ENCODE measurements at places on chromosomes 3 and 15.

GRCh38 chr3:133113927-133114597, 75.9 kb downstream of the TMEM108 start:
- no peak for DNase-seq

GRCh38 chr15:70514251-70514650, 249.1 kb downstream of the UACA start:
- no peak for DNase-seq

- DNase-seq: no peak
Observed at GRCh38 chr15:25838871-25839195, 24.3 kb downstream of the ATP10A start.

DNA sequence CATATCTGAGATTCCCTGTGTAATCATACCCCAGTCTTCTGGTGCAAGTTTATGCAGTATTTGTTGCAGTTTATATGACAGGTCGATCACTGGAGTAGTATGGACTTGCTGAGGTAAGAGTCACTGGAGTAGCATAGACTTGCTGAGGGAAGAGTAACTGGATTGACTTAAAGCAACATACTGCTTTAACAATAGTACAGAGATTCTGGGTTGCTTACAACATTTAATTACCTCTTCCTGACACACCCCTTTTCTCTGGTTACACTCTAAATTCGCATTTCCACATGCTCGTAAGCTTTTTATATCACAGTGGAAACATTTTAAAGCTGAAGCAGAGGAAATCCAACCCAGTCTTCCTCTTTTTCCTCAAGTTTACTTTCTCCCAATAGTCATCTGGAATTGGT, 11.8 kb downstream of the AAGAB start:
- no peak for DNase-seq

GRCh38 chr3:69008980-69009379, 4.5 kb downstream of the EOGT start:
- DNase-seq: no peak

DNA sequence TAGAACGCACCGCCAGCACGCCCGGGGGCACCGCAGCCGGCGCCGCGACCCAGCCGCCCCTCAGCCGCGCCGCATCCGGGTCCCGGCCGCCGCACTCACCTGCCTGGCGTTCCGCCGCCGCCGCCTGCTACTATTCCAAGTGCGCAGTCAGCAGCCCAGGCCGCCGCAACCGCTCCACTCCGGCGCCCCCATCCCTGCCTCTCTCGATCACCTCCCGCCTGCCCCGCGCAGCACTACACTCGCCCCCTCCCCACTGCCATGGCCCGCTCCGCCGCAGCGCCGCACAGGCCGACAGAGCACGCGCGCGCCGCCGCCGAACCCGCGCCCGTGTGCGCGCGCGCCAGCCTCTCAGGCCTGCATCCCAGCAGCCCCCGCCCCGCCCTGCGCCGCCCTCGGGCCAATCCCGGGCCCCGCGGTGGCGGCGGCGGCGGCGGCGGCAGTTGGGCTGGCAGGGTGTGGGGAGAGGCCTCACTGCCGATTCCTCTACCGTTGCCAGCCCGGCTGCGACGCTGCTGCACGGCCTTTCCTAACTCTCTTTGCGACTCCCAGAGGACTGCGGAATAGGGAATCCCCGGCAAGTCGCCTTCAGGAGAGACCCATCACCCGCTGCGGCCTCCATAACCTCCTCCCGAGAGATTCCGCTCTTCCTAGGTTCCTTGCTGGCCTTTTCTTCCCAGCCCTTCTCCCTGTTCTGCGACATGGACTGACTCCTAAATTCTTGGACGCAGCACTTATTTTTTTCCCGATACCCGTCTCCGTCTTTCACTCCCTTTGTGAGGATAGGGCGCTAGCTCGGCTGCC, at the start of gene PIK3CB:
TSS of gene PIK3CB (minus strand) at position 333 of the 801 bp plus-strand sequence. CDS start 75,585 bp downstream, outside the sequence.
- DNase-seq: peak; percentile 88

- DNase-seq: no peak
Observed at GRCh38 chr15:74226761-74227540, 9.2 kb upstream of the CCDC33 start.
